Common myeloid progenitor, CD34-positive (primary cell): ENCODE measurements at places on chromosomes 7 and 10.

DNA sequence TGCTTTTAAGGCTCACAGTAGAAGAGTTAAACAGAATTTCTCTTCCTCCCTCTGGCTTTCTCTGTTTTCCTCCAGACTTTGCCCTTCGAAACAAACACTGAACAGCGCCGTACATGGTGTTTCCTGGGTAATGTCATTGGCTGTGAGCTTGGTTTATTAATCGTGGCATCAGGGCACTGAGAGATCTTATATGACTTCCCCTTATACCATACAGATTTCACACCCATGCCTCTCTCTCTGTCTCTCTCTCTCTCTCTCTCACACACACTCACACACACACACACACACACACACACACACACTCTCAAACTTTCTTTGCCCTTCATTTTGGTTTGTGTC, 195.5 kb downstream of the CREB5 start:
- DNase-seq: peak; percentile 55

DNA sequence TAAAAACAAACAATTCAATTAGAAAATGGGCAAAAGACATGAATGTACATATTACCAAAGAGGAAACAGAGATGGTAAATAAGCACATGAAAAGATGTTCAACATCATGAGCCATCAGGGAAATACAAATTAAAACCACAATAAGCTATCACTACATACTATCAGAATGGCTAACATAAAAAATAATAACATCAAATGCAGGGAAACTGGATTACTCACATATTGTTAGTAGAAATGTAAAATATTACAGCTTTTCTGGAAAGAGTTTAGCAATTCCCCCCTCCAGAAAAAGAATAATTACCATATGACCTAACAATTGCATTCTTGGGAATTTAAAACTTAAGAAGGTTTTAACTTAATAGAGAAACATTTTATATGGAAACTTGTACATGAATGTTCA, 232.9 kb upstream of the MTPN start:
- no peak for DNase-seq

DNA sequence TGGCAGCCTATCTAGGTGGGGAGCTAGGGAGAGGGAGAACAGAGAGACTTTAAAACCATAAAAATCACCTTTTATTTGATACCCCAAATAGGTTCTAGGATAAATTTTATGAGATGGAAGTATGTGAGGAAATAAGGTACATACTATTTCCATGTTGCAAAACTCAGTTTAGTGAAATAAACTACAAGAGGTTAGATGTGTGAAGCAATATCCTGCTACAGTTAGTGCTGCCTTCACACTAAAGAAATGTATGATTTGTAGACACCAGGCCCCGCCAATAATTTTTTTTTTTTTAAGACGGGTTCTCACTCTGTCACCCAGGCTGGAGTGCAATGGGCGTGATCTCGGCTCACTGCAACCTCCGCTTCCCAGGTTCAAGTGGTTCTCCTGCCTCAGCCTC, 34.4 kb upstream of the RSBN1L start:
- DNase-seq: no peak

- DNase-seq: no peak
Measured at GRCh38 chr10:29794776-29795611, 160.2 kb upstream of the SVIL start.

DNA sequence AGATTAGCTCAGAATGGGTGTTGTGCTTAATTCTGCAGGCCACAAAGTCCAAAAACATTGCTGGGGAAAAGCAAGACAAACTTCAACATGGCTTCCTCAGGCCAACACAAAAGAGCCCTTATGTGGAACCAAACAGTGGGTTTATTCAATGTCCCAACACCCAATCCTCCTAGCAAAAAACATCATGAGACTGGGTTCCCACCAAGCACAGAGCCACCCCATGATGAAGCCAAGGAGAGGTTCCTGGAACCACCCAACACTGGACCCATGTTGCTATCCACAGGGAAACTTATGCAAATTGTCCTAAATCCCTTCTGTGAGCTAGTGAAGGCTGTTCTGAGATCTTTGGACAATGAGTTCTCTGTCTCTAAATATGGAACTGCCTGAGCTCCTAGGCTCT, 24.0 kb downstream of the SLC25A13 start:
- DNase-seq: no peak

DNA sequence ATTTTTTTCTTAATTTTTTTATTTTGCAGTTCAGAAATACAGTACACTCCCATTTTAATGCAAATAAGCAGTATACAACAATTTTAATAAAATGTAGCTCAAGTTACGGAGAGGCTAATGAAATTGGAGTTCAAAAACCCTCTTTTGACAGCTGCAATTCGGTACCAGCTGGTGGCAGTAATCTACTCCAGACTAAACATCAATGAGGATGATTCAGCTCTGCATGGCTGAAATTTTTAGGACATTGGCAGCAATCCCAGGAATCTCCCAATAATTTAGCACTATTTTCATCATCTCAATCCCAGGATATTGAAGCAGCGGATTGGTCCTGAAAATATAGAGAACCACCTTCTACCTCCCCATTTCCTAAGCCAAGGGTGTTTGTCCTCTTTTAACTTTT, 278.8 kb downstream of the CACNA2D1 start:
- DNase-seq: no peak

DNA sequence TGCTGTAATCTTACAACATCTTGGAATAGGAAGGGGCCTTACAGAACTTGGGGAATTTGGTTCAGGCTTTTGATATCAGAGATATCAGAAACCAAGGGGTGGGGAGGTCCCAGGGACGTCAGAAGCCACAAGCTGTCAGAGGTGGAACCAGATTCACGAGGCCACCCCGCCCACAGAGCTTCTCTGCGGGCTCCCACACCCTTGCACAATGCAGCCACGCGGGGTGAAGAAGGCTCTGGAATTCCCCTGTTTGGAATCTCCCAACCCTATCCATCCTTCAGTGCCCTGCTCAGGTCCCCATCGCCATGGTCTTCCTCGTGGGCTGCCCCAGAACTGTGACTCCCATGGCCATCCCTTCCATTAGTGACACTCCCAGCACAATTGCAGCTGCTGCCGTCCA, 247.1 kb upstream of the SHH start:
- no peak for DNase-seq

GRCh38 chr10:63634488-63635065, 113.4 kb downstream of the REEP3 start:
- peak; percentile 10 for DNase-seq

DNA sequence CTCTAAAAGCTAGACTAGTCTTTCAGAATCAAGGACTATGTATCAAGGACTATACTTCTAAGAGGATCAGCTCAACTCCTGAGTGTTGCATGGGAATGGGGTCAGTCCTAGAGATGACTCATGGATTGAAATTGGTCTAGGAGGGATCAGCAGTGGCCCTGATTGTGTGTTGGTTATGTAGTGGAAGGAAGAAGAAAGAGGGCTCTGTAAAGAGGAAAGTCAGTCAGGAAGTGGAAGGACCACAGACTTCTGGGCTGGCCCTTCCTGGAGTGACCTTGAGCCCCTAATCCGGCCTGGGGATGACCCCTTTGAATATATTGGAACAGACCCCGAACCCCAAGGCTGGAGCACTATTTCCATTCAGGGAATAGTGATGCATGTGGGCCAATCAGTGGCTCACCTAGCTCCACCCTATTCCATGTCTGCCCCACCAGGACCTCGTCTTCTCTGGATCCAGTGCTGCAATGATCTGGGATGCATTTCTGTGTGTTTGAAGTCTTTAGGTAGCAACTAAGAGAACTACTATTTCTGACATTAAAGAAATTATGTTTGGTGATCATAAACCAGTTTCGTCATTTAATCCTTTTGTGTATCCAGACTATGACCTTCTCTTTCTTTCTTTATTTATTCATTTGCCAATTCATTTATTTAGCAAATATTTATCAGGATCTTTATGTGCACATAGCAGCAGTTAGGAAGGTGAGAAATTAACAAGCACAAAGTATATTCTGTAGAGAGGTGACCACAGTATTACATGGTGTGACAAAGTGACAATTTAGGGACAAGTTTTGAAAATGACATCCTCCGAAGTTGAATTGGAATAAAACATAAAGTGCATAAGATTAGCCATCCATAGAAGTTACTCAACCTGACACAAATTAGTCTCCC, 48.6 kb upstream of the KIF5B start:
- DNase-seq: no peak

- DNase-seq: peak; percentile 91
Measured at GRCh38 chr10:120641695-120642094, 184.7 kb downstream of the PLPP4 start.

DNA sequence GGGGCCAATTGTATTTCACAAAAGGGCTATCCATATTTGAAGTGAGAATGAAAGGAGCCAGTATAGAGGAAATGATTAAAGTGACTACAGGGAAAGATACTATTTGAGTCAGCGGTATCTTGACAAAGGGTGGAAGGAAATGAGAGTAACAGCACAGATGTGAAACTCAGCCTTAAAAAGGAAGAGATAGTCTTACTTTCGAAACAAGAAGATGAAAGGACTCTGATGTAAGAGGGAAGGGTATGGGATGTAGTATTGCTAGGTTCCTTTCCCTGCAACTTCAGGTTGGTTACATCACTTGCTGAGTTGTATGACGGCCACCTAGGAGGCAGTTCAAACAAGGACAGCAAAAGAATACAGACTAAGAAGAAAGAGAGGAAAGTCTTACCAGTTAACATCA, 13.7 kb downstream of the CISD1 start:
- DNase-seq: no peak

- no peak for DNase-seq
Measured at GRCh38 chr7:13041368-13041988, 354.0 kb downstream of the ARL4A start.

DNA sequence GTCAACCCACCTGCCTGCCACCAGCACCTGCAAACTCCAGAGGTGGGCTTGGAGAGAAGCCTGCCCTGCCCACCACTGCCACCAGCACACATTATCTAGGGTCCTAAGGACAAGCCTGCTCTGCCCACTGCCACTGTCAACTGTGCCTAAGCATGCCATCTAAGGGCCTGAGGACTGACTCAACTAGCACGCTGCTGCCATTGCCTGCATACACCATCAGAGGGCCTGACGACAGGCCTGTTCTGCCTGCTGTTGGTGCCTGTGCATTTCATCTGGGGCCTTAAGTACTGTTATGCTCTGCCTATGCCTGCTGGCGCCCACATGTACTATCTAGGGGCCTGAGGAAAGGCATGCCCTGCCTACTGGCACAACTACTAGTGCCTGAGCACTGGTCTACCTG, 27.0 kb upstream of the LRRD1 start:
- no peak for DNase-seq

GRCh38 chr10:28981007-28981406, 303.7 kb downstream of the BAMBI start:
- DNase-seq: no peak

- DNase-seq: peak; percentile 89
Measured at GRCh38 chr7:47513741-47514241, 68.1 kb downstream of the TNS3 start.

- no peak for DNase-seq
Measured at GRCh38 chr7:78691584-78691983, 761.9 kb downstream of the MAGI2 start.

- no peak for DNase-seq
Measured at GRCh38 chr7:141585592-141586510, 34.6 kb downstream of the AGK start.
